AG04449 (cell line): ENCODE measurements at places on chromosomes 13 and 19.
A peak's percentile ranks its signal among the peaks of the same experiment; 100 is the strongest.

GRCh38 chr13:77511552-77511951 lies 24.0 kb upstream of the SCEL start:
- DNase-seq, result no peak

DNA sequence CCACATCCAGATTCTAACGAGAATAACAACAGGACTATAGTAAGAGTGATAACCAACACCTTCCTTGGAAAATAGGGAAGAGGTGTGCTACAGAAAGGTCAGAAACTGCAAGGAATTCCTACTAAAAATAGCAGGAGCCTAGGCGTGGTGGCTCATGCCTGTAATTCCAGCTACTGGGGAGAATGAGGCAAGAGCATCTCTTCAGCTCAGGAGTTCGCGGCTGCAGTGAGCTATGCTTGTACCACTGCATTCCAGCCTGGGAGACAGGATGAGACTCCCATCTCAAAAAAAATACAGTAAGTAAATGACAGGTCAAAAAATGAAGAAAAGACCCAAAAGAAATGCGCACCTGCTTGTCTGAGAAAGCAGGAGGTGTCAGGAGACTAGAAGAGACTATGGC lies 101.5 kb upstream of the TSHZ3 start:
- DNase-seq, result no peak

GRCh38 chr19:14804765-14805164 lies 26.4 kb upstream of the ADGRE2 start:
- DNase-seq, result no peak

DNA sequence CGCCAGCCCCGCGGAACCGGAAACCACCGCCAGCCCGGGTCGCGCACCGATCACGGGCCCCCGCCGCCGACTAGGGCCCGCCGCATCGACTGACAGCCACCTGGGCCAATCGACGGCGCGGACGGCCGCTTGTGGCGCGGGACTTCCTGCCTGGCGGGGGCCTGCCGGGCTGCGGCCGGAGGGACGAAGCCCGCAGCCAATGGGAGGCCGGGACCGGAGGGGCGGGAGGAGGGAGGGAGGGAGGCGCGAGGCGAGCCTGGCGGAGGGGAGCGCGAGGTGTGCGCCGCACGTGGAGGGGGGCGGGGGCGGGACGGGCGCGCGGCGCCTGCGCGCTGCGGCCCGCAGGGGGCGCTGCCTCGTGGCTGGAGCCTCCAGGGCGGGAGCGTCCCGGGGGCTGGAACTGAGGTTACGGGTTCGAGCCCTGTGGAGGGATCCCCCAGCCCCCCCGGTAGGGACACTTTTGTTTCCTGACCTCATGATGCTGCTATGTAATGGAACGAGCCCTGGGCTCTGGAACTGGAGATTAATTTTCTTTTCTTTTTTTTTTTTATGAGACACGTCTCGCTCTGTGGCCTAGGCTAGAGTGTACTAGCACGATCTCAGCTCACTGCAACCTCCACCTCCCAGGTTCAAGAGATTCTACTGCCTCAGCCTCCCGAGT lies at the start of gene MLLT1:
MLLT1 (minus strand) TSS at position 45 of the 661 bp plus-strand sequence. CDS start 191 bp downstream, outside the sequence.
- DNase-seq, result peak; percentile 74

GRCh38 chr19:11578258-11579142 lies 1.1 kb upstream of the ACP5 start:
- DNase-seq, result no peak

- DNase-seq, result no peak
Observed at GRCh38 chr13:111971891-111972780, 94.8 kb upstream of the SOX1 start.

- no peak for DNase-seq
Observed at GRCh38 chr13:30739761-30740642, 4.7 kb downstream of the ALOX5AP start.

DNA sequence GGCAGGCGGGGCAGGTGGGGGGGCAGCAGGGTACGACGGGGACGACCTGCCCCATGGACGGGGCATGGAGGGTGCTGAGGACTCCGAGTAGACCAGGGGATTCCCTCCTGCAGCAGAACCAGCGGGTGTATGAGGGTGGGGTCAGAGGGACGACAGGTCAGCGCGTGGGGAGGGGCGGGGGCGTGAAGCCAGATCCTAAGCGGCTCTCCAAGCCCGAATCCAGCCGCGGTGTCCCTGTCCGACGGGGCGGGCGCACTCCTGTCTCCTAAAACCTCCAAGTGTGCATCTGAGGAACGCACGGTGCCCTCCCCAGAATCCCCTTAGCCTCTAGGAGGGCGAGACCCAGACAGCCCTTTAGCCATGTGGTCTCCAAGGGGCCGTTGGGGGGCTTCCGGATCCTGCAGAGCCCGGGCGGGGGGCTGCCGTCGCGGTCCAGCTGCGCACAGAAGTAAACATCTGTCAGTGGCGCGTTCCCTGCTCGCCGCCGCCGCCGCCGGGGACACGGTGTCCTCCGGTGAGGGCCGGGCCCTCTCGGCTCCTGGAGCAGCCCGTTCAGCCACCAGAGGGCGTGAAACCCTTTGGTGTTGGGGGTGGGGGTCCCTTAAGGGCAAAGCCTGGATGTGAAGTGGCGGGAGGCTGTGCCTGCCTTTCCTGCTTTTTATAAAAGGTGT lies 730 bp downstream of the NRTN start:
- no peak for DNase-seq

- no peak for DNase-seq
Observed at GRCh38 chr19:13023656-13024055, 28.4 kb downstream of the NFIX start.

DNA sequence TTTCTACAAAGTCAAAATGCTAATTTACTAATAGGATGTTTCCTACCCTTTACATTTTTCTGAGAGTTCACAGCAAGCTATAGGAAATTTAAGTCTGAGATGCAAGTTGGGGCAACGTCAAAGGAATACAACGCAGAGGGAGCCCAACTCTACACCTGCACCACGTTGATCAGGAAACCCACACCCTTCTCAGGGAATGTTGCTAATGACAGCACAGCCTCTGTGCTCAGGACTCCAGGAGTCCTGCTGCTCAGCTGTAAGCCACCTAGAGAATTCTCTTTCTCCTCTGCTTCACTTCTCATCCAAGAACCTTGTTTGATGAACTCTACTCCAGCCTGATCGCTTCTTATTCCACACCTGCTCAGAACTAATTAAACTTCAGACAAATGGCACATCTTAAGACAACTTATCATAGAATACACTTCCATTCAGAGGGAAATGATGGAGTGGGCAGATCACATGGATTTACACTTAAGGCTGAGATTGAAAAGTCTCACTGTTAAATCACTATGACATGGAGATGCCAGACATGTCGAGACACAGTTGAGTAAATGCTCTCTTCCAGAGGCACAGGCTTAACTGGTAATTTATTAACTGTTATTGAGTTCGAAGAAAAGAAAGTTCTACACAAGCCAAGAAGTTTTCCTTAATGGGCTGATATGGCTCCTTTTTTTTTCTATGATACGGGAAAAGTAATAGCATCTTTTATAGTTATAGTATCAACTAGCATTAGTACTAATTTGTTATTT lies 811.6 kb upstream of the ARGLU1 start:
- no peak for DNase-seq

DNA sequence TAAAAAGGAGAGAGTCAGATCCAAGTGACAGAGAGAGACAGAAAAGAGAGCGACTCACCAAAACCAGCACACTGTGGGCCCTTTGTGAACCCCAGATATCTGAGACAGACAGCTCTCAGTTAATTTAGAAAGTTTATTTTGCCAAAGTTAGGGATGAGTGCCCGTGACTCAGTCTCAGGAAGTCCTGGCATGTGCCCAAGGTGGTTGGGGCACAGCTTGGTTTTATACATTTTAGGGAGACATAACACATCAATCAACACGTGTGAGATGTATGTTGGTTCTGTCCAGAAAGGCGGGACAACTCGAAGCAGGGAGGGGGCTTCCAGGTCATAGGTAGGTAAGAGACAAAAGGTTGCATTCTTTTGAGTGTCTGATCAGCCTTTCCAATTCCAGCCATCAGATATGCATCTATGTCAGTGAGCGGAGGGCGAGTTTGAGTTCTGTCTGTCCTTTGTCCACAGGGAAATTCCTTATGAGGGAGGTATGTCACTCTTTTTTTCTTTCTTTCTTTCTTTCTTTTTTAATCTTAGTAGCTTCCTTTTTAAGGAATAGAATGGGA lies 37.2 kb upstream of the ATP11A start:
- no peak for DNase-seq

DNA sequence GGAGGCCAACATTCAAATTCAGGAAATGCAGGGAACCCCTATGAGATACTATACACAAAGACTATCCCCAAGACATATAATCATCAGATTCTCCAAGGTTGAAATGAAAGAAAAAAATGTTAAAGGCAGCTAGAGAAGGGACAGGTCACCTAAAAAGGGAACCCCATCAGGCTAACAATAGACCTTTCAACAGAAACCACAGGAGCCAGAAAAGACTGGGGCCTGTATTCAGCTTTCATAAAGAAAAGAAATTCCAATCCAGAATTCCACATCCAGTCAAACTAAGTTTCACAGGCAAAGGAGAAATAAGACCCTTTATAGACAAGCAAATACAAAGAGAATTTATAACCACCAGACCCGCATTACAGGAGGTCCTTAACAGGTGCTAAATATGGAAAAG lies 1703.6 kb upstream of the PRR20A start:
- no peak for DNase-seq

- DNase-seq, result no peak
Observed at GRCh38 chr13:79457390-79457789, 23.6 kb upstream of the NDFIP2 start.

DNA sequence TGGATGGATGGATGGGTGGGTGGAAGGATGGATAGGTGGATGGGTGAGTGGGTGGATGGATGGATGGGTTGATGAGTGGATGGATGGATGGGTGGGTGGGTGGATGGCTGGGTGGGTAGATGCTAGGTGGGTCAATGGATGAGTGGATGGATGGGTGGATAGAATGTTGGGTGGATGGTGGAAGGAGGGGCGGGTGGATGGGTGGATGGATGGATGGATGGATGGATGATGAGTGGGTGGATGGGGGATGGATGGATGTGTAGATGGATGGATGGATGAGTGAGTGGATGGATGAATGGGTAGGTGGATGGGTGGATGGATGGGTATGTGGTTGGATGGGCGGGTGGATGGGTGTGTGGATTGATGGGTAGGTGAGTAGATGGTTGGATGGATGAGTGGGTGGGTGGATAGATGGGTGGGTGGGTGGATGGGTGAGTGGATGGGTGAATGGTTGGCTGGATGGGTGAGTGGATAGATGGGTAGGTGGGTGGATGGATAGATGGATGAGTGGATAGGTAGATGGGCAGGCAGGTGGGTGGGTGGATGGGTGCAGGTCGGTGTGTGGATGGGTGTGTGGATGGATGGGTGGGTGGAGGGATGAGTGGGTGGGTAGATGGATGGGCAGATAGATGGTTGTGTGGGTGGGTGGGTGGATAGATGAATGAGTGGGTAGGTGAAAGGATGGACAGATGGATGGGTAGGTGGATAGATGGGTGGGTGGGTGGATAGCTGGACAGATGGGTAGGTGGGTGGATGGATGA lies 4.4 kb upstream of the SHC2 start:
- no peak for DNase-seq

GRCh38 chr13:99717959-99718674 lies 216.8 kb downstream of the TM9SF2 start:
- DNase-seq, result no peak

DNA sequence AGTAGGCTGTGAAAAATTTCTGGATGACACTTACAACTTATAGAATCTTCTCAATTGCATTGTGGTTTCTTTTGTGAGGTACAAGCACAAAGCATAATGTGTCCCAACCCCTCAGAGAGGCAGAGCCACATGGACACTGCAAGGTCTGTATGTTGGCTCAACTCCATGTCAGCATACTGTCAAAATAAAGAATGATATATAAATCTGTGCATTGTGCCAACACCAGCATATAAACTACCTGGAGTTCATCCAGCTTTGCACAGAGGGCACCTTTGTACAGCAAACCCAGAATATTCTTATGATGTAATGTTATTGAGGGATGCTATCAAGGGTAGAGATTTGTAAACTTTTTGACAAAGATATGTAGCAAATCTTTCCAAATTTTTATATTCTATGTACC lies 1065.8 kb upstream of the MIR17HG start:
- DNase-seq, result no peak

DNA sequence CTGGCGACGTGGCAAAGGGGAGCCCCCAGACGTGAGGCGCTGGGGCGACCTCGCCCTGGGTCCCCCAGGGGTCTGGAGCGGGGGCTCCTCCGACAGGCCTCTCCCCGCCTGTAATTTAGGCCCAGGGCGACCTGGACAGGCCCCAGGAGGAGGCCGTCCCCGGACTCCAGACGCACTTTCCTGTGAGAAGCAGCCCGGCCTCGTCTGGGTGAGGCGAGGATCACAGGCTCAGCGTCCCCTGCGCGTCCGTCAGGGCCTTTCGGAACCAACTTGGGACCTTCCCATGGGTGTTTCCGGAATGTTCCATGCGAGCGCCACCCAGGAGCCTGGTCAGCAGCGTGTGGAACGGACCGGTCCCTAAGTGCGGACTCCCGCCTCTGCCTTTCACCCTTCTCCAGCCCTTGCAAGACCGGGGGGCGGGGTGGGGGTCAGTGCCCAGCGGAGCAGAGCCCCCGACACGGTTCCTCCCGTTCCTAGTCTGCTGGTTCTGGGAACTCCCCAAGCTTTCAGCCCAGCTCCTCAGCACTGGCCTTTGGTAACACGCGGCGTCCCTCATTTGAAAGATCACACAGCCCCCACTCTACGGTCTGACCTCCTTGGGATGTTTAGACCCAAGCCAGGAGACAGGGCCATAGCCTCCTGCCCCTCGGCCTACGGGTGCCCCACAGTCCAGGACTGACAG lies 1.1 kb upstream of the GRTP1 start:
- no peak for DNase-seq

DNA sequence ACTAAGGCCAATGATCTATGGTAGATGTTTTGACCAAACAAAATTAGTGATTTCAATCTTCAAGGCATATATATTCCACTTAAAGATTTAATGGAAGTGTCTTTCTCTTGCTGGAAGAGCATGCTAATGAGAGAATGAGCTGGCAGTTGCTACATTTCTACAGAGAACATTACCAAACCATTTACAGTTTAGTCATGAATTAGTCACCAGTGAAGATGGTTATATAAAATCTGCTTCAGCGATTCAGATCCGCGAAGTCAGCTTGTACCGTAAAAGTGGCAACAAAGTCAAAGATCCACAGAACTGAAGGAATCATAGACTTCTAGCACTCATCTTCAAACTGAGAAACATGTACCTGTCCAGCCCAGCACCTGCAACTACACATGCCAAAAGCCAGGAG lies 156.3 kb downstream of the SLITRK5 start:
- no peak for DNase-seq

DNA sequence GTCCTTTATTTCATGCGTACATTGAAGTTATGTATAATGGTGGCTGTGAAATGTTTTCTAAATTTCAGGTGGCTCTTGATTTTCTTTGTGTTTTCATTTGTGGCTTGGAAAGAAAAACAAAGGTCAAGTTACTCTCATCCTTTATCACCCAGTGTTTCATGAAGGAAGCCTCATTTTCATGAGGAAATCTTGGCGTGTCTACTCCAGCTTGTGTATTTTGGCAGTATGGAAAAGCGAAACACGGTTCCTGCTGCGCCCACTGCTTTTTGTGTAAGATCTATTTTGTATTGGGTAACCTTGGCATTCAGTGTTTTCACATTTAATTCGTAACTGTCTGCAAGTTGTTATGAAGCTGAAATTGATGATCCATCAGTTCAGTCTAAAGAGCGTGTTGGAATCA lies 147.0 kb upstream of the RNF113B start:
- no peak for DNase-seq
